ENCODE measurements at places on chromosomes 11 and 22.

DNA sequence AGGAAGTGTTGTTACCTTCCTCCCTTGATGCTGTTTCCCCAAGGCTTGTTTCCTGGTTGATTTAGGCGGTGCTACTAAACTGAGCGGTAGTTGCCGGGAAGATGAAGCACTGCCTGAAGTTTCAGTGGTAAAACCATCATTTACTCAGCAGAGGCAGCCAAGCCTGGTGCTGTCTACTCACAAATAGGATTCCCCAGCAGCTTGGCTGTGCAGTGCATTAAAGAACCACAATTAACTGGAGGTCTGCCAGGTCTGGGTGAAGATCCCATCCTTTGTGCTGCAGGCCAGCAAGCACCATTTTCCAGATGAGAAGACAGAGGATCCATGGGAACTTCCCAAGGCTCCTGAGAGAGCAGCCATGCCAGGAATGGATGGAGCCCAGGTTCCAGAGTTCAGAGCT lies 231.9 kb upstream of the E2F8 start:
- DNase-seq: no peak

DNA sequence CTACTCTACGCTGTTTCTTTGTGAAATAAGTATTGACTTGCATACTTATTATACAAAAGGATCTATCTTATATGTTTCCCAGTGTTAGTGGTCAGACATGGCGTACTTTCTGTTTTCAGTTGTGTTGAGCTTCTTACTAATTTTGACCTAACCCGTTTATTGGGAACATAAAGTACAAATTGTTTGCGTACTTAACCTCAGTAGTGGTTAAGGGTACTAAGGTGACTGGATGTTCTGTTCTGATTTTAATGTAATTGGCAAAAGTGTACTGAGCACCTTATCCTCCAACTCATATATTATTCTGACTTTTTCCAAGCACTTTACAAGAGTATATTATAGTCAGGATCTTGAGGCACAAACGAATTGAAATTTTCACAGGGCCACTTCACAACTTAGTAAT lies 17.2 kb downstream of the TBCEL start:
- no peak for DNase-seq

GRCh38 chr11:36074941-36075431 lies 131.1 kb downstream of the LDLRAD3 start:
- DNase-seq: no peak

GRCh38 chr11:18307461-18308139 lies 14.3 kb downstream of the HPS5 start:
- DNase-seq: no peak

DNA sequence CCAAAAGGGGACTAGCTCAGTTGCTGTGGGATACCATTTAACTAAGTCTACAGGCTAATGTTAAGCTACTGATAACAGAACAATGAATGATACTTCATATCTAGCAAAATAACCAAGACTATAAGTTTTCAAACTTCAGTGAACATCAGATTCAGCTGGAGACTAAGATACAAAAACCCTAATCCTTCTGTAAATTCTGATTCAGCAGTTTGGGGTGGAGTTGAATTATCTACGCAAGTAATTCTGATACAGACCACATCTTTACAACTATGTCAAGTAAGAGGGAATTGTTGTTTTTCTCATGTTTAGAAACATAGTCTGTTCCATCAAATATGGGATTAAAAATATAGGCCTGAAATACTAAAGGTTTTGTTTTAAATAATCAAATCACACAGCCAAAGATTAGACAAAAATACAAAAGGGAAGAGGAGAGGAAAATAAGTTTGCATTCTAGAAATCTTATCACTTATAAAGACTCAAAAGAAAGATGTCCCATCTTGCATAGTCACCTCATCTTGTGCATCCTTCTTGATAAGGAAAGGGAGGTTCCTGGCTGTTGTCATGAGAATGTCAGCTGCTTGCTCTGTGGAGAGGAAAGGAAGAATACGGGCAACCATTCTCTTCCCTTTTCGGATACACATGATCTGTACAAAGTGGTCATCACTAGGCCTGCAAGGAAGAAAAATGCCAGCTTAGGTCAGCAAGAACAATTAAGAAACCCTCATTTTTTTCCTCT lies 21.4 kb downstream of the PATL1 start:
- no peak for DNase-seq

All from NK-92 treated with Interleukin-12 subunit alpha and Interleukin-12 subunit beta, amount 100 ng/mL, for 24 hours (cell line).